Endodermal cell (in vitro differentiated cells): ENCODE measurements at places on chromosomes 2 and 18. TPM values are rescaled to one million over a fixed set of nuclear protein-coding genes. Genes with fewer than 3 reads are reported as not detected.

- H3K27me3 ChIP-seq, result no peaks in the 10 kb centered on the region
- H3K36me3 ChIP-seq, result no peaks in the 10 kb centered on the region
- H3K4me1 ChIP-seq, result no peaks in the 10 kb centered on the region
- H3K27ac ChIP-seq, result no peak overlapping the region
These were observed 101.1 kb downstream of the KLHL29 start for GRCh38 chr2:23485841-23486683.

DNA sequence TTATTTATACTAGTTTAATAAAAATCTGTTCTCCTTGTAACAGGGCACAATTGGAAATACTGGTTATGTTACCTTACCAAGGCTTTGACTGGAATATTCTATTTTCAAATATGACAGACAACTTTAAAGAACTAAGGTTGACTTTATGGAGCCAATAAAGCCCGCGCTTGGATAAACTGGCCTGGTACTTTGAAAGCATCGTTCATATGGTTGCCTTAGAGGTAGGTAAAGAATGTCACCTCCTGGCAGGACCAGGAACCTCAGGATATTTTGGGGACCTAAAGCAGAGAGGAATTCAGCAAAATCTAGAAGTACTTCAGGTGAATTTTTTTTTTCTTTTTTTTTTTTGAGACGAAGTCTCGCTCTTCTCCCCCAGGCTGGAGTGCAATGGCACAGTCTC lies 71.2 kb upstream of the CREB1 start:
- no peak for DNase-seq
- H3K36me3 ChIP-seq, result no peaks in the 10 kb centered on the region
- H3K4me1 ChIP-seq, result peaks cover 5% of the 10 kb centered on the region
- no peaks in the 10 kb centered on the region for H3K27me3 ChIP-seq

DNA sequence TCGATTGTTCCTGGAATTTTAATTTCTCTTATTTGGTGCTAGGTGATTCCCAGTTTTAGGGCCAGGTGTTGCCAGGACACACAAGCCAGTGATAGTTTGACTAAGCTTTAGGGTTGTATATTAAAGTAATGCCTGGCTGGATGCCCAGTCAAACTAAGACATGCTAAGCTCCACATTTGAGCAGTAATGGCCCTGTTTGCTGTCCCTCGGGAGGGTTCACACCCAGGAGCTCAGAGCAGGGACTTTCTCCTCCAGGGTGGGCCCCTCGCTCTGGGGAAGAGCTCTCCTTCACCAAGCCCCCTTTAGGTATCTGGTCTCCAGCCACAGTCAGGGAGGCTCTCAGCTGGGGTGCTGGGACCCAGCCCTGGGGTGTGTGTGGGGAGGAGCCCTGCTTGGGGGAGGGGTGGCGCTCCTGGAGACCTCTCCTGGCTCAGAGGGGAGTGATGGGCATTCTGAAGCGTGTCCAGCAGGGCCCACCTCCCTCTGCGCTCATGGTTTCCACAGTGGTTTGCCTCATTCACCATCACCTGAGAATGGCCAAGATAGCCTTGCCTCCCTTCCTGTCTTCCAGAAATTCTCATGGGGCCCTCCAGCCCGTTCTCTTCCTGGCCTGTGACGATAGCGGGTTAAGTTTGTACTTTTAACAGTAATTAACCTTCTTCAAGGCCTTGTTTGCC lies 31.7 kb downstream of the INPP4A start:
- H3K4me3 ChIP-seq, result no peak overlapping the region
- H3K4me1 ChIP-seq, result peaks cover 21% of the 10 kb centered on the region
- peaks cover 46% of the 10 kb centered on the region for H3K36me3 ChIP-seq
- H3K27ac ChIP-seq, result no peak overlapping the region
- no peaks in the 10 kb centered on the region for H3K27me3 ChIP-seq
- DNase-seq, result no peak

- no peak for DNase-seq
- H3K27ac ChIP-seq, result no peak overlapping the region
- no peaks in the 10 kb centered on the region for H3K4me1 ChIP-seq
- no peak overlapping the region for H3K4me3 ChIP-seq
- no peaks in the 10 kb centered on the region for H3K36me3 ChIP-seq
These were observed 48.3 kb downstream of the COL3A1 start for GRCh38 chr2:189022492-189022891.

DNA sequence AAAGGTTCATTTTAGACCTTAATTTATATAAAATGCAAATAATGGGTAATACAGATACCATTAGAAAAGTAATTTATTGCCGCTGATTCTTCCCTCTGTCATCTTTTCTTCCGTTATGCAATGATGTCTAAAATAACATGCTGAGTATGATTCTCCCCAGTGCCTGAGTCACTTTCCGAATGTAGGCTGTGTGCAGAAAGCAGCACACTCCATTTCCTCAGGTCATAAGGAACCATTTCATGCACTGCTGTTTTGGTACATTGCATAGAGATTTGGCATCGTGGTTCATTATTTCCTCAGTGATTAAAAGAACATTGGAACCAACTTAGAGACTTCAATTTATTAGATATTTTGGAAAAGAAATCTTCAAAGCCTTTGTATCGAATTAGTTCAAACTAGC lies 173.5 kb downstream of the CDH2 start:
- no peak for DNase-seq
- H3K4me3 ChIP-seq, result no peak overlapping the region
- peaks cover 96% of the 10 kb centered on the region for H3K36me3 ChIP-seq

- H3K27ac ChIP-seq, result no peak overlapping the region
- no peak overlapping the region for H3K4me3 ChIP-seq
- no peaks in the 10 kb centered on the region for H3K36me3 ChIP-seq
- H3K4me1 ChIP-seq, result peaks cover 4% of the 10 kb centered on the region
- DNase-seq, result no peak
- H3K27me3 ChIP-seq, result no peaks in the 10 kb centered on the region
These were observed 46.2 kb upstream of the SERPINE2 start for GRCh38 chr2:224085246-224085645.

DNA sequence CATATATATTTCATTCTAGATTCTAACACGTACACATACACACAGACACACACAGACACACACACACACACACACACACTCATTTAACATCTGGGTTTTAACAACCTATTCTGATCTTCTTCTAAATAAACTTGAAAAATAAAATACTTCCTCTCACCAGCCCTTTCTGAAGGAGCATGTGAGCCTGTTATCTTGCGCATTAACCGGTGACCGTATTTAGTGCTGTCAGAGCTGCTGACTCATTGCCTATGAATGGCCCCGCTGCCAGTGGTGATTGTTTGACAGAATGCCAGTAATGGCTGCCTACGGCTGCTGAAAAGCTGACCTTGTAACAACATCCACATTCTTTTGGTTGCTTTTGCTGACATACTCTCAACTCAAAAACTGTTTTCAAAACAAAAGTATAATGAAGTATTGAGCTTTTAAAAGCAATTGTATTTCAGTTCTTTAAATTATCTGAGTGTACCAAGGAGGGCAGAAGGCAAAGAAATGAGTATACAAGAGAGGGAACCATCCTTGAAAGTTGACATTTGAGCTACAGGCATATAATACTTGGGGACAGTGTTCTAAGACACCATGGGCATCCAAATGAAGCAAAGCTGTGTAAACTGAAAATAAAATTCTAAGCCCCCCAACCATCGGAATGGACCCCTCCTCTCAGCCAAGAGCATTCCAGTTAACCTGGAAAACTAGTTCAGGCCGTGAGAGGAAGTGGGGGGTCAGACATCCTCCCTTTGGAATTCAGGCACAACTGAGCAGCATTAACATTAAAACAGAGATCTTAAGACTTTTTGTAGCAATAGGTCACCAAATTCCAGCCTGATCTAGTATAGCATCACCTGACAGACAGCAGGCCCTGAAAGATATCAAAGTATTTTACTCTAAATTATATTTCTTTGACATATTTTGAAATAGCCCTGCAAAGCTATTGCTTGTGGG lies 50.2 kb upstream of the DTNA start:
- no peaks in the 10 kb centered on the region for H3K27me3 ChIP-seq
- DNase-seq, result peak; percentile 91
- peaks cover 34% of the 10 kb centered on the region for H3K4me1 ChIP-seq
- no peaks in the 10 kb centered on the region for H3K36me3 ChIP-seq

DNA sequence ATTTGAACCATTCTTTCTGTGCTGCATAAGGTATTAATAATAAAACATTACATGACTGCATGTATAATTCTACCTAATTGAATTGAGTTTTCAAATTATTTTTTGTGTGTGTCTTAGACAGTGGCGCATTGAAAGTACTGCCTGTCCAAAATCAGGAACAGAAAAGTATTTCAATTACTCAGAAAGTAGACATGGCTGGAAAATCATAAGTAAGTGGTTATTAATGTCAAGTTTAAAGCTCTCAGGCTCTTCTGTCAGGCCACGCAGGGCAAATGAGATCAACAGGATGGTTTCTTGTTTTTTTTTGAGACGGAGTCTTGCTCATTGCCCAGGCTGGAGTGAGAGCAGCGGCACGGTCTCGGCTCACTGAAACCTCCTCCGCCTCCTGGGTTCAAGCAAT lies 32.4 kb upstream of the DARS1 start:
- H3K36me3 ChIP-seq, result no peaks in the 10 kb centered on the region
- no peak overlapping the region for H3K4me3 ChIP-seq
- no peak overlapping the region for H3K27ac ChIP-seq
- no peaks in the 10 kb centered on the region for H3K4me1 ChIP-seq
- DNase-seq, result no peak
- H3K27me3 ChIP-seq, result no peaks in the 10 kb centered on the region

- no peaks in the 10 kb centered on the region for H3K4me1 ChIP-seq
- no peaks in the 10 kb centered on the region for H3K27me3 ChIP-seq
- H3K36me3 ChIP-seq, result peaks cover 66% of the 10 kb centered on the region
- no peak for DNase-seq
These were observed 55.2 kb downstream of the TTC21B start for GRCh38 chr2:165898381-165898780.

- H3K27me3 ChIP-seq, result no peaks in the 10 kb centered on the region
- no peaks in the 10 kb centered on the region for H3K36me3 ChIP-seq
- no peak for DNase-seq
- H3K4me3 ChIP-seq, result no peak overlapping the region
- no peak overlapping the region for H3K27ac ChIP-seq
- no peaks in the 10 kb centered on the region for H3K4me1 ChIP-seq
These were observed 27.5 kb downstream of the TFCP2L1 start for GRCh38 chr2:121257480-121257840.

The DSC3 gene
- 0.26 and 0.41 TPM in 2 replicates for total RNA-seq

The TMEM18 gene
- 16.6 to 19.9 TPM (median 17.6 TPM) in 3 replicates for total RNA-seq
